ENCODE measurements at places on chromosomes 7 and 10.

DNA sequence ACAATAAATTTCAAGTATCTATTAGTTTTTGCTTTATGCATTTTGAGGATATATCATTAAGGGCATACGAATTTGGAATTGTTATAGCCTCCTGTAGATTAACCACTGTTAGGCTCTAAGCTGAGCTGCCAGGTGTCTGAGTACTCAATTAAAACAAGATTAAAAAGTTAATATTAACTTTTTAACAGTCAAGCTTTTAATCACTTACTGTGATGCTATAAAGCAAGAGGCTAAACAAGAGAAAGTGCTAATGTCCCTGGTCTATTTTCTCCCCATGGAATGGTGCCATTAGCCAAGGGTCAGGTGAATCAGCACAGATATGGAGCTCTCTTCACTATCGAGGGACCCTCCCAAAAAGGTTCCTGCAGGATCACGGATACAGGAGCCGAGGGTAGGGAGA is 9.7 kb downstream of the GSAP start:
- no peak for DNase-seq

DNA sequence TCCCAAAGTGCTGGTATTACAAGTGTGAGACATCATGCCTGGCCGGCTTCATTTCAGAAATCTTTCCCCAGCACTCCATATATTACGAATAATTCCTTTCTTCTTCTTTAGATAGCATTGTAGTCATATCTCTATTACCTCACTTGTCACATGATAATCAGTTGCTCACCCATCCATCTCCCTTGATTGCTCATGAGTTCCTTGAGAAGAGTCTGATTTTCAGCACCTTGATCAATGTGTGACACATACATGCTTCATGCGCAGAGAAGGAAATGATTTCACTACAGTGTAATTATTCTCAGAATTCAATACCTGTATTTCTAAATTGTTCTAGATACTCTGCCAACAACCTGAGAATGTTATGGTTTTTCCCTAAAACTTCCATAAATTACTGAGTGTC is 26.7 kb upstream of the GGCT start:
- no peak for DNase-seq

- no peak for DNase-seq
These were observed 63.9 kb upstream of the ECHDC3 start for GRCh38 chr10:11678074-11678793.

GRCh38 chr10:115514895-115515294 is 421.7 kb downstream of the ATRNL1 start:
- DNase-seq: no peak

DNA sequence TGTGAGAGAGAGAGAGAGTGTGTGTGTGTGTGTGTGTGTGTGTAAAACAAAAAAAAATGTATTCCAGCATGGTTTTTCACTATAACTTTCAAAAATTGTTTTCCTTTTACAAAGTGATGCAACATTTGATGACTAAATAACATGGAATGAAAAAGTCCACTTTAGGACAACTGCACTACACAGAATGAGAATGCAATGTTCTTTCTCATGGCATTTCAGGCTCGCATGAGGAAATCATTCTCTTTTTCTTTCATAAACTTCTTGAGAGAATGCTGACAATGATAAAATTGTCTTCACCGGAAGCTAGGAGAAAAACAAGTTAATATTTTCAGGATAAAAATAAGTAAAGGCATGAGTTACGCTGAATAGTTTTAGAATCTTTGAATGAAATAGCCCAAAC is 53.7 kb downstream of the SLC16A12 start:
- no peak for DNase-seq

- DNase-seq: no peak
These were observed 71.6 kb upstream of the ANKRD1 start for GRCh38 chr10:90992462-90992861.

DNA sequence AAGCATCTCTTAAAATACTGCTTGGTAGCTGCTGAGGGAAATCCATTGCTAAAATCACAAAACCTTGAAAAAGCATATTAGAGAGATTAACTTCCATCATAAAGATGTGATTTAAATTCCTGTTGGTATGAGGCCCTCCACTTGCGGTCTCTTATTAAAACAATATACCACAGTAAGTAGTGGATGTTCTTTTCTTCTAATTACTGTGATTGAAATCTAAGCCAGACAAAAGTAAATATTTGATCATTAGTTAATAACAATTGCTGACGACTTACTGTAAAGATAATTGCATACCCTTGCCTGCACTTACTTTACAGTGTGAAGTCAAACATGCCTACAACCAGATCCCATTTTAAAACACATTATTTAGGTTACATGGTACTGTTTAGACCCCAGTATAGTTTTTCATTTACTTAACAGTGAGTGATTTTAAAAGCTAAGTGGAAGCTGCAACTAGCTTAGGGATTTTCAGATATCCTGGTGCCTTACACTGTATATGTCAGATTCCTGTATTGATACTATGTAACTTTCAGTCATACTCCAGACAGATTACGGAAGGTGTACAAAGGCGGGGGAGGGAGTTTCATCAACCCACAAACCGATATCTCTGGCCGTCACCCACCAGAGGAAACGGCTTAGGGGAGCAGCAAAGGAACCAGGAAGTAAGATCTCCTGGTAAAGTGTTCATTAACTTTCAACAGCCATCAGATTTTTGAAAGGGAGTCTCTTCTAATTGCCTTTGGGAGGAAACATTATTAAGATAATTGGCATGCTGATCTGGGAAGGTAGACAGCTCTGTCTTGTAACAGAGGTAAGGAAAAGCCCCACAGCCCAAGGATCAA is 986 bp downstream of the NRP1 start:
- no peak for DNase-seq

DNA sequence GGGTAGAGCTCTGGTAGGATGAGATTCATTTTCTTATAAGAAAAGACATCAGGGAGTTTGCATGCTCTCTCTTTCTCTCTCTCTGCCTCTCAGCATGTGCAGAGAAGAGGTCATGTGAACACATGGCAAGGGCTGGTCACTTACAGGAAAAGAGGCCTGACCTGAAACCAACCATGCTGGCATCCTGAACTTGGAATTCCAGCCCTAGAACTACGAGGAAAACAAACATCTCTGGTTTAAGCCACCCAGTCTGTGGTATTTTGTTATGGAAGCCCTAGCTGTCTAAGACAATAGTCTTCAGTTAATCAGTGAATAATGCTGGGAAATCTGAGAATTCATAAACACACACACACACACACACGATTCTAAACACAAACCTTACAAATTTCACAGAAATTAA is 1104.2 kb upstream of the LRRN3 start:
- no peak for DNase-seq

DNA sequence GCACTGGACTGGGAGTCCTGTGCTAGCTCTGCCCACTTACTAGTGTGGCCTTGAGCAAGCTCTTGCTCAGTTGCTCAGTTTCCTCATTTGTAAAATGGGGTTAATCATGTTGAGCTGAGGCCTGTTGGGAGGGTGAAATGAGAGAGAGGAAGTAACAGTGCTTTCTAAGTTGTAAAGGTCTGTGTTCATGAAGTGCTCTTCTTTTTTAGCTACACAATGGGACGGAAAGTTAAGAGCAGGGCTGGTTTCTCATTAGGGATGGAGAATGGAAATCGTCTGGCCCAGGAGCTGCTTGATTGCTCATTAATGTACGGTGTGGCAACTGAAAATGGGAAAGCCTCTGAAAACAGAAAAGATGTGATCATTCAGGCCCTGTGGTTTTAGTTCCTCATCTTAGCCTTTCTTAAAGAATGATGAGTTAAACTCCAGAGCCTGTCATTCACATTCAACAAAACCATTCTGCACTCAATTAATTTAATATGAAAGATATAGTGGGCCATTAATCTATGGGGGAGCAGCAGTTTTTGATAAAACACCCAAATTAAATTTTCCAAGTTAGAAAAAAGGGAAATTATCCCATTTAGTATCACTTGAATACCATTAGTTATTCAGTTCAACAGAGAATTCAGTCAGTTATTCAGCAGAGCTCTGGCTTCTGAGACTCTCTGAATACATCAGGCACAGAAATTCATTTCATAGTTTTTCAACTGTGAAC is 60.5 kb downstream of the SH2D4B start:
- DNase-seq: no peak

DNA sequence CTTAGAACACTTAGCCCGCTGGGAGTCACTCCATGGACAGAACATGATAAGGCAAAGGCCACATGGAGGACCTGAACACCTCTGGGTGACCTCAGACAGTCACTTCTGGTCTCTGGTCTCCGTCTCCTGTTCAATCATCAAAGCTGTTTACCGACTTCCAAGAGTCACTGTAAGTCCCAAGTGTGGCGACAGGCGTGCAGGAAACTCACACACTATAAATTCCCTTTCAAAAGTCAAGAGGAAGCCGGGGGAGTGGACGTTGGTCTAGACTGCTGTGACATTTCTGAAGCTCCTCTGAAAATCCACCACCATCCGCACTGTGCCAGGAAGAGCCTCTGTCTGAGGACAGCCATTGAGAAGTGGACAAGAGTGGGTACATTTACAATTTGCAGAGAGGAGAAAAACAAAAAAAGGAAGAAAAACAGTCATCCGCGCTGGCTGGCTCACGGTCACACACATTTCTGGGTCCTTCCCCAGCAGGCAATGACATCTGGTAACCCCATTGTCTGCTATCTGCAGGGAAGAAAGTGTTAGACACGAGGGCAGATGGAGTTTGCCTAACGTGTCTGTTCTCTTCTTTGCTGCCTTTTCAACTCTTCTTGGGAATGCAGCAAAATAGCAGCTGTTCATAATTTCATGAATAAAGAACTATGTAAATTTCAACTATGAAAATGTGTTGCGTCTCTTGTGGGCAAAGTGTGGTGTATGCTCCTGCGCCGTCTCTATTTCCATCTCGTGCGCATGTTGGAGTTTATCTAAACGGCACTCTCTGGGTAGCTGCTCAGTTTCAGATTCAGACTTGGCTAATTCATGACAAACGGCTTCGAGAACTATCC is 32.9 kb upstream of the CUX1 start:
- no peak for DNase-seq

DNA sequence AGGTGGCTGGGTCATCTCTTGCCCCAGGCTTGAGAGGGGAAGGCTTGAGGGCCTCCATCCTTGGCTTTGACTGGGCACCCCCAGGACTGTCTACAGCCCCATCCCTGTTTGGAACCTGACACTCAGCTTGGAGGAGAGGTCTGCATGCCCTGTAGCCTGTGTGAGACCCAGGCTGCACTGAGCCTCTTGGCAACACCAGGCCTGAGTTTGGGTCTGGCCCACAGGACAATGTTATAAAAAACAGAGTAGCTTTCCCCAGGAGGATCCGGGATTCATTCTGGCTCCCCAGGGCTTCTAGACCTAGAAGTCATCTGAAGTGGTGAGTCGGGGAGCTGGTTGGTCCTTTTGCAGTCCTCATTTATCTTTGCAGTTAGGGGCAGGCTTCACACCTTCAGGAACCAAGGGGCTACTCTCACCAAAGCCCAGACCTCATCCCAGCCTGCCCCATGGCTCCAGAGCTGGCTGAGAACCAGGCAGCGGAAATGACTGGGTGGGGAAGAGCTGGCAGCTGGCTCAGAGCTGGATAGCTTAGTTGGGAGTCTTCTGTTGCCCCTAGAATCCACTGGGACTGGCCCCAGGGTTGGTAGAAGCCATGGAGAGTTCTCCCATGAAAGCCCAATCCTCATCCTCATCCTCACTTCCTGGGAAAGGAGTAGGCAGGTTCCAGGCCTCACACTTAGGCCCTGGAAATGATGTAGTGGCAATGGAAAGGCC is 68.8 kb downstream of the ADCYAP1R1 start:
- DNase-seq: no peak

DNA sequence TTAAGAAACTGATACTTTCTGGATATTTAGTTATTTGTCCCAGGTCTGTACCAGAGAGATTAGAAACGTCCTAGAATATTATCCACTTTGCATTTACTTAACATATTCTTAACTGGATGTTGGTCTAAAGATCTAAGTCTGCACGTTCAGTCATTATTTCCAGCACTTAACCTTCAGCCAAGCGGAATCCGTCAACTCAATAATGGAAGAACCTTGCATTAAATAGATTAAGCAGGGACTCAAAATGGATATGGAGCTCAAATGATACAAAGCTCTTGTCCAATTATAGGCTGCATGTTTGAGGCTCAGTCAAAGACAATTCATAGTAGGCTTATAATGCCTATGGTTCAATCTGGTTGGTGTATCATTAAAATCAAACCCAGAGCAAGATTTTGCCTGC is 162.9 kb downstream of the SEMA3D start:
- DNase-seq: no peak

DNA sequence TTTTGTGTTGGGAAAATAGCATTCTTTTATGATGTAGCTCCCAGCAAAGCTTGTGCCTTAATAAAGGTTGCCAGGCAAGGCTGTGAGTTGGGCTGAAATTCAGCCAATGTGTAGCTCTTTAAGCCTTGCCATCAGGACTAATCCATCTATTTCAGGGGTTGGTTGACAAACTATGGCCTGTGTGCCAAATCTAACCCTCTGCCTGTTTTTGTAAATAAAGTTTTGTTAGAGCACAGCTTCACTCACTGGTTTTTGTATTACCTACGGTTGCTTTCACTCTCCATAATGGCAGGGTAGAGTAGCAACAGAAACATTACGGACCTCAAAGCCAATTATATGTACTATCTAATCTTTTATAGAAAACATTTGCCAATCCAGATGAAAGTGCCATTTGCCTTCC is 638.1 kb upstream of the POT1 start:
- DNase-seq: no peak

GRCh38 chr7:38757931-38758330 is 126.8 kb upstream of the AMPH start:
- DNase-seq: no peak

DNA sequence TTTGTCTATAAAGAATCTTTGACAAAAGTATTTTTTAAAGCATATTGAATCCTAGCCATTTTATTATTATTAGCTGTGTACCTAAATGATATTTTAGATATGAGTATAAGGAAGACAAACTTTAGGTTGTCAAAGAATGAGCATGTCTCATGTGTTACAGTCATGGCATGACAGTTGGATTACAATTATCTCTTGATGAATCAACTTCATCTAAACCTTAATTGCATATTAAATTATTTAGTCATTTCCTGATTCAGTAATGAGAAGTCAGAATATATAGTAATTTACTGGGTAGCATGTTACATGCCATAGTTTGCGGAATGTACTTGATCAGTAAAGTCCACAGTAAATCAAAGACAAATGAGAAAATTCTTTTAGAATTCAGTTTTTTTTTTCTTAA is 59.2 kb downstream of the MAPK8 start:
- DNase-seq: no peak

DNA sequence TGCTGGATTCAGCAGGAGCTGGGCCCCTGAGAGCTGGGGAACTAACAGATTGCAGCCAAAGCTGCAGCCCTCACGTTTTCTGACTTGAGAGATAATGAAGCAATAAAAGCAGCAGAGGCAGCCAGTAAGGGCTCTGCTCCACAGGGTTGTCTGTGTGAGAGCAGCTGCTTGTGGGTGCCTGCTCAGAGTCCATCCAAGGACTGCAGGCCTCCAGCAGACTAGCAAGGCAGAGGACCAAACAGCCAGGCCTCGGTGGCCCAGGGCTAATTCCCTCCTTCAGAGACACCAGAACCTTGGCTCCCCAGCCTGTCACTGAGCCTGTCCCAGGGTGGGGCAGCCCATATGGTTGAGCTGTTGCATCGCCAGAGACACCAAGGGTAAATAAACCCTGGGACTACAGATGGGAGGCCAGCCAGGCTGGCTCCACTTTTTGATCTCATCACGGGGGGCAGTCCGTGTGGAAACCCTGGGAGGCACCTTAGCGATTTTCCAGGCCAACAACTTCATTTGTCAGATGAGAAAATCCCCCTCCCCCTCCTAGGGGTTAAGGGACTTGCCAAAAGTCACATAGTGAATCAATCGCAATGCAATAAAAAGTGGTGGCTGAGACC is 229.2 kb downstream of the WDR11 start:
- DNase-seq: no peak
